ENCODE measurements at places on chromosomes 4 and X. TPM values are rescaled to one million over a fixed set of nuclear protein-coding genes. Genes with fewer than 3 reads are reported as not detected.

- DNase-seq, result no peak
These were observed 266.1 kb upstream of the ANXA10 start for GRCh38 chr4:167826281-167826680.

GRCh38 chrX:1581132-1581531 is 10.3 kb upstream of the AKAP17A start:
- DNase-seq, result no peak

- peak; percentile 13 for DNase-seq
These were observed 209.1 kb upstream of the FAT1 start for GRCh38 chr4:186932631-186933187.

The LRP2BP gene
- 0.14 TPM for total RNA-seq

DNA sequence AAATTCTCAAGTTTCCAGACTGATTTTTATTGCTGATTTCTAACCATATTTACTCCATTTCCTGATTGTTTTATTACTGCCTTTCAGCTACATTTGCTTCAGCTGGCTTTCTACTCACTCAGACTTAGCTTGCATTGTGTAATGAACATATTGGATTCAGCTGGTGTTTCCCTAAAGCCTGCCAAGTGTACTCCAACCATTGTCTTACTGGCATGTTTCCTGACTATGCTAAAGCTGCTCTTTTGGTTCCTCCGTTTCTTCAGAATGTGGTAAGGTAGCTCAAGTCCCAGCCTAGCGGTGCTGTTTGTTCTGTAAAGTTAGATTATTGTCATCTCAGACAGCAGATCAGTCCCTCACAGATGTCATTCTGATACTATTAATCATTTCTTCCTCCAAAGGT is 53.1 kb upstream of the GLRA2 start:
- no peak for DNase-seq

GRCh38 chrX:1537031-1537715 is at the start of gene P2RY8:
P2RY8 (minus strand) TSS chrX:1537185; CDS start chrX:1466558, 70,627 bp downstream.
- peak; percentile 21 for DNase-seq

The PAGE4 gene
- not detected for total RNA-seq

The GUCY2F gene
- total RNA-seq, result not detected

DNA sequence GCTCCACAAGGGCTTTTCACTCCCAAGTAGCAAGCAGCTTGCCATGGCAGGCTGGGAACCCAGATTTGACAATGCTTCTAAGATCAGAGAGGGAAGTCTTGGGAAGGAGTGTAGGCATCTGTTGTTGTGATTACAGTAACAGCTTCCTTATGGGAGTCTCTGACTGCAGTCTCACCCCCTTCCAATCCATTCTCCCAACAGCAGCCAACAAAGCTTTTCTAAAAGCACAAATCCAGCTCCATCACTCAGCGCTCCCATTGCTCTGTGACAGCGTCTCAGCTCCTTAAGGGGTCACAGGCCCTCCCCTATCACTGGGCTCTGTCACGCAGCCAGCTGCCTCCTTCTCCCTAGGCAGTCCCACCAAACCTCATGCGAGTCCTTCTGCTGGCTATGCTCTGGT is 7.1 kb downstream of the IGFBP7 start:
- no peak for DNase-seq

DNA sequence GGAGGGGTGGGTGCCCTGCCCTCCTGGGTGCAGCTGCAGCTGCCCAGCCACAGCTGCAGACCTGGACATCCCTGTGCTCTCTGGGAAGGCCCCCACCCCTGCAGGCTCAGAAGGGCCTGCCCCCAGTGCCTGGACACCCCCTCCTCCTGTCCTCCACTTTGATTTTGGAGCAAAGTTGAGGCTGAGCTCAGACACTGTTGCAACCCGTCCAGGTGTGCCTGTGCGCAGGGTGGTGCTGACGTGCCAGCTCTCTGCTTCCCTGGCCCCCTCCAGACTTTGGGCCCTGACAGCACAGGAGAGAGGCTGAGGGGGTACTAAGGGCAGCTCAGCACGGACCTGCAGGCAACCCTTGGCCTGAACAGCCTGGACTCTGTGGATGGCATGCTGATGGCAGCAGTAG is 750.3 kb downstream of the ARAP2 start:
- no peak for DNase-seq

- DNase-seq, result no peak
These were observed 30.7 kb upstream of the KLHL8 start for GRCh38 chr4:87251106-87251505.

The TKTL2 gene
- not detected for total RNA-seq

DNA sequence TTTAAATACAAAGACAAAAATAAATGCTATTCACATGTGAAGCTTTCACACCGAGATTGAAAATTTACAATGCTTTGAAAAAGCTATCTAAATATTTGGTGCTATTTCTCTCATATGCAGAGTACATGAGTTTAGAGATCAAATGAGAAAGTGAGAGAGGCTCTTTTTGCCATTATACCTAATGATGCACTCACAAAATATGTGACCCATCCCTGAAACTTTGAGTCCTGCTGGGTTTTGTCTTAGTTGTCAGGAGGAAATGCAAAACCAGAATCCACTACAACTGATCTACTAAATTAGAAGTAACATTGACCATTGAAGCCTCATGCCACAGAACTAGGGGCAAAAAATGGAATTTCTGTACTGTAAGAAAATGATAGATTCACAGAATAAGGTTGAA is 251.7 kb downstream of the MAPK10 start:
- DNase-seq, result no peak

GRCh38 chrX:45267007-45267406 is 66.3 kb upstream of the DIPK2B start:
- no peak for DNase-seq

The HAUS3 gene
- total RNA-seq, result 4.2 TPM

The GRIA3 gene
- not detected for total RNA-seq

The BTK gene
- total RNA-seq, result not detected

- peak; percentile 35 for DNase-seq
These were observed 29.5 kb downstream of the SORBS2 start for GRCh38 chr4:185782523-185782922.

The OSTC gene
- 85.6 TPM for total RNA-seq

The GRID2 gene
- not detected for total RNA-seq

- DNase-seq, result no peak
These were observed 139.1 kb downstream of the MAB21L2 start for GRCh38 chr4:150720973-150721518.

- peak; percentile 23 for DNase-seq
These were observed 2.4 kb upstream of the MBNL3 start for GRCh38 chrX:132491191-132491590.

The CSAG3 gene
- not detected for total RNA-seq

DNA sequence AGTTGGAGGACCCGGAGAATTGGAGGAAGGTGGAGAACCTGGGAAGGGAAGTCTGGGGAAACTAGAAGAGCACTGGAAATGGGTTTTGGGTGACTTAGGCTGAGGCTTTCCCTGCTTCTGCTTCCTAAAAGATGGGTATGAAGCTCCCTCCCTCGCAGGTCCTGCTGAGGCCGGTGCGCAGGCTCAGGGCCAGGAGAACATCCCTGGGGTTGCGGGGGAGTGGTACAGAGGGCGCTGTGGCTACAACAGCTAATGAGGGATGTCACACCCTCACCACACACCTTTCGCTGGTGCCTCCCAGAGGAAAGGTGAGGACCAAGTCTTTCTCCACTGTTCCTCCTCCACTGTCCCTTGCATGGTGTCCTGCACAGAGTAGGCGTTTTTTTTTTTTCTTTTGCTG is 15.8 kb downstream of the APLN start:
- no peak for DNase-seq

DNA sequence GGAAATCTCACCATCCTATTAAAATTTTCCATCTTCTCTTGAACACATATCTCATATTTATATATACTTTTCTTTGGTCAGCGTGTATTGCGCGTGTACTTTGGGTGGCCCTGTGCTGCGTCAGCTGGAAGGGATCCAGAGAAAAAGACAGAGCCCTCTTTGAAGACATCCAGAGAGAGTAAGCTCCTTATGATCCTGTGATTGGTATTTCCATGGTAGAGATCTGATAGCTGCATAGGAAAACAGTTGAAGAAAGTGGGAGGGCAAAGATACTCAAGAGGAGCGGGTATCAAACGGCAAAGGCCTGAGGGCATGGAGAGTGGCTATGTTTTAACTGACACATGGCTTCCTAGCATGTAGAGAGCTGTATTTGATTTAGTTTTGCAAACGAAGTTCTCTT is 4.4 kb upstream of the HPGD start:
- no peak for DNase-seq

DNA sequence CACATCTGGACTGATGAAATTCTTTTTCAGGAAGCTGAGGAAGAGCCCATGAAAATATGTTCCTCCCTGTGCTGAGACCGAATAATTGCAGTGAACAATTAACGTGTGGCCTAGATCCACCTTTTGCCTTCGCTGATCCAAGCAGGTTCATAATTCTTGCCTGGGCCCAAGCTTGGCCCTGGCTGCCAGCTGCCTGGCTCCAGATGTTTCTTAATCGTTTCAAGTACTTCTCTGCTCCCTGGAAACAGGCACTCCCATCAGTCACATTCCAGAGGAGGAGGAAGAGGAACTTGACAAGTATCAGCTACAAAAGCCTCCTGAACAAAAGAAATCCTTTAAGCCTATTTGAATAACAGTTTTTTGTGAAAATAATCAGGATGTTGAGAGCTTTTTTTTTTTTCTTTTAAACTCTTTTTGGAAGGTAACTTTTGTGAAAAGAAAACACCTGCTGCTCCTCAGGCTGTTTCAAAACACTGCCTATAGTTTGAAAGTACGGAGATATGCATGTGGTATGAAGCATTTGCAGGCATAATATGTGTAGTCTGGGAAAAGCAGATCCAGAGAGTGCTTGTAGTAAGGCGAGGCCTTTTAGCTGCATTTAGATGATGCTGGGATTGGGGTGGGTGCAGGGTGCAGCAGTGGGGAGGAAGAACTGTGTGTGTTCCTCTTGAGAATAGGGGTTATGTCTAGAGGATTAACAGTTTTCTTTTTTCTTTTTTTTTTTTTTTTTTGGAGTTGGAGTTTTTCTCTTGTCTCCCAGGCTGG is 154.4 kb downstream of the PTTG2 start:
- no peak for DNase-seq

DNA sequence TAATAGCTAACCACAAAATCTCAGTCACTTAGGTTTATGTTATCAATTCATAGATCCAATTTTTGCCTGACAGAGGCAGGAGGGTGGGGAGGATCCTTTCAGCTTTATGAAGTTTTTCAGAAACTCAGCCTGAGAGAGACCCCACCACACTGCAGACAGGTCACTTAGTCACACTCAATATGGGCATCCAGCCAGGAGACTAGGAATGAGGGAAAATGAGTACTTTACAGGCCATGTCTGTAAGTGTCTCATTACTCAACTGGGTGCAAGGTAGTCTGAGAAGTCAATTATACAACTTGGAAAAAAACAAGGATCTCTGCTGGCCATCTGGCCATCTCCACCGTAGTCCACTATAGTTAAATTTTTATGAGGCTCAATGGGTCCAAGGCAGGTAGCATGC is 365.9 kb downstream of the INPP4B start:
- DNase-seq, result no peak

The SPANXA2 gene
- total RNA-seq, result not detected

Data from Caki2 (cell line).